Suprapubic skin (tissue), 4 donors: ENCODE measurements at places on chromosomes 7 and 10.

DNA sequence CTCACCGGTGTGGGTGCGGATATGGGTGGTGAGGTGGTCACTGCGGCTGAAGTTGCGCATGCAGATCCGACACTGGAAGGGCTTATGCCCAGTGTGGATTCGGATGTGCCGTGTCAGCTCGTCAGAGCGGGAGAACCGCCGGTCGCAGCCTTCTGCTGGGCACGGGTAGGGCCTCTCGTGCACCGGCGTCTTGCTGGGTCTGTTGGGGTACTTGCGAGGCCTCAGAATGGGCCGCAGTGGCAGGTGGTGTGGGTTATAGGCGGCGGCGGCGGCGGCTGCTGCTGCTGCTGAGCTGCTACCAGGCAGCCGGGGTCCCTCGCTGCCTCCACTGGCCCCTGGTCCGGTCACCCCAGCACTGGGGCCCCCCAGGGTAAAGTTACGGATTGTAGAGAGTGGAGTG is 2.7 kb downstream of the EGR2 start:
- DNase-seq, result no peak

DNA sequence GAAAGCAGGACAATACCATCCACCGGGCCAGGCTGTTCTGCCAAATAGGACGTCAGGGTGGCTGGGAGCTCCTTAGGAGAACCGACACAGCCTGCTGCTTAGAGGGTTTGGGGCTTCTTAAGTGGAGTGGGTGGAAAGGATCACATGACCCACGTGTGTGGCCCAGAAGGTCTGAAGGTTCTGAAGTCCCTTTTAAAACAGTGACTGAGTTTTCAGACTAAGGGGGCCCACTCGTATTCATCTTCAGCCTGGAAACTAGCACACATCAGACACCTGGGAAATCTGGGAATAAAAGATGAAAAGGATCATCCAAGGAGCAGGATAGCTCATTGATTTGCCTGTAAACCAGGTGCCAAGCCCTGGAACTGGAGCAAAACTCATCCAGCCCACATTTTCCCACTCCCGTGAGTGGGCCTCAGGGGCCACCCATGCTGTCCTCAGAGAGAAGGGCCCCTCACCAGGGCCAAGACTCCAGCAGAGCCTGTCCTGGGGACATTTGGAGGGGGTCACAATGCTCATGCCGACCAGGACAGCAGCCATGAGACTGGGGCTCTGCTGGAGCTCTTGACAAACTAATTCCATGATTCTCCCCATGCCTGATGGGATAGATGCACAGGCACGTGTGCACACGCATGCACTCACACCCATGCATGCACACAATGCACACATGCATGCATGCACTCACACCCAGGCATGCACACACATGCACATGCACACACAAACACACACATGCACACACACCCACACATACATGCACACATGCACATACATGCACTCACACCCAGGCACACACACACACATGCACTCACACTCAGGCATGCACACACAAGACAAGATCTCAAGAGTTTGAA is 168.8 kb upstream of the PPP2R2D start:
- peak; percentile 34 for DNase-seq

GRCh38 chr10:7559386-7559785 is 107.4 kb downstream of the ITIH5 start:
- DNase-seq, result no peak

DNA sequence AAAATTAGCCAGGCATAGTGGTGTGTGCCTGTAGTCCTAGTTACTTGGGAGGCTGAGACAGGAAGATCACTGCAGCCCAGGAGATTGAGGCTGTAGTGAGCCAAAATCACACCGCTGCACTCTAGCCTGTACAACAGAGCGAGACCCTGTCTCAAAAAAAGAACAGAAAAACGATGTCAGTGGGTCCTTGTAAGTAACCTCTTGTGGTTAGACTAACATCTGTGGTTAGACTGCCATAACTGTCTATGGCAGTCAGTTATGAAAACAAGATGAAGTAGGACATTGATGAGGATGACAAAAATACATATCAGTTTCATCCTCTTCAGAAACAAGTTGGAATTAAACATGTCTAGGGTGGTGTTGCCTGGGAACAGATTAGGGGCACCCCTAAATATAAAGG is 53.3 kb downstream of the AKAP9 start:
- no peak for DNase-seq

- no peak for DNase-seq
Measured at GRCh38 chr10:14574885-14575284, 199.8 kb downstream of the FAM107B start.

DNA sequence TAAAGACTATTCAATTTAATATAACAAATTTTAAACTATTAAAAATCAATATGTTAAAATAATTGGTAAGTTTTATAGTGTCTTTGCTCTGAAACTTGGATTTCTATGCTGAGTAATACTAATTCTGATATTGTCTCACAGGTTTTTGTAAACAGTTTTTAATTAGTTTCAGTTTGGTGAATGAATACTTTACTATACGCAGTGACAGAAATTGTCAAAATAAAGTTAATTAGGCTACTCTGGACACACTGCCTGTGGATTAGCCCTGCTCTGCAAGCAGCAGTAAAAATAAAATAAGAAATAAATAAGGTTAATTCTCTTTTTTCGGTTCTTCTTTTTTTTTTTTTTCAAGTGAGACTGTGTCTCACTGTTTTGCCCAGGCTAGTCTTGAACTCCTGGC is 105.3 kb downstream of the ANKRD61 start:
- DNase-seq, result no peak

DNA sequence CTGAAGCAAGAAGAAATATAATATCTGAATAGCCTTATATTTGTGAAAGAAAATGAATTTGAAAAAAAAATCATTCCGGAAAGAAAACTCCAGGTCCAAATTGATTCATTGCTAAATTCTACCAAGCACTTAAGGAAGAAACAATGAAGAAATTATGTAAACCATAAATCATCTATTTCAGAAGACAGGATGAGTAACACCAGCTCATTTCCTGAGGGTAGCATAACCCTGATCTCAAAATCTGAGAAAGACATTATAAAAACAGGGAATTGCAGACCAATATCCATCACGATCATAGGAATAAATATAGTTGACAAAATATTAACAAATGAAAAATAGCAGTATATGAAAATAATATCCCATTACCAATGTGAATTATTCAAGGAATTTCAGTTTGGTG is 70.1 kb upstream of the RAB18 start:
- no peak for DNase-seq
